ENCODE measurements at places on chromosomes 16 and 17.

GRCh38 chr17:4509401-4509800 is 10.7 kb downstream of the SPNS2 start:
- no peak for DNase-seq

- DNase-seq = no peak
Observed at GRCh38 chr17:28466521-28467048, 6.9 kb upstream of the SLC13A2 start.

GRCh38 chr17:42819939-42820535 is 4.0 kb downstream of the BECN1 start:
- peak; percentile 35 for DNase-seq

- DNase-seq = peak; percentile 81
Observed at GRCh38 chr17:57987581-57988300, at the start of gene VEZF1. VEZF1 (minus strand) TSS chr17:57988254; CDS start chr17:57988111, 143 bp downstream.

- peak; percentile 54 for DNase-seq
Observed at GRCh38 chr16:49023050-49023449, 258.6 kb downstream of the CBLN1 start.

DNA sequence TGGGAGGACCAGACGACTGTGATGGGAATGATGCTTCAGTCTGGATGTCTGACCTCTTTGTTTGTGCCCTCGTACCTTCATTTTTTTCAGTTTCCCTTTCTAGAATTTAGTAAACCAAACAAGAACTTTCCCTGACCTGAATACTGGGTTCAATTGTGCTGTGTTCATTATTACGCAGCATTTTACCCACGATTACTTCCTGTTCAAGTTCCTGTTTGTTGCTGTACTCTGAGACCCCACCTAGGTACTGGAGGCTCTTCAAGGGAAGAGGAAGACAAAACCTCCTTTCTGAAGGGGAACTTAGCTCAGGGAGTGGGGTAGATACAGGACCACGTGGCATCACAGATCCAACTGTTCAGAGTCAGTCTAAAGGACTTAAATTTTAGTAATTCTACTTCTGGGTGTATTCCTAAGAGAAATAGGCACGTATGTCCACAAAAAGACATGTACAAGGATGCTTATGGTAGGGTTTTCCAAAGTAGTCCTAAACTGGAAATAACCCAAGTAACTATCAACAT is 9.2 kb upstream of the PRKCB start:
- no peak for DNase-seq

- DNase-seq = no peak
Observed at GRCh38 chr17:56577190-56577842, 16.2 kb upstream of the NOG start.

DNA sequence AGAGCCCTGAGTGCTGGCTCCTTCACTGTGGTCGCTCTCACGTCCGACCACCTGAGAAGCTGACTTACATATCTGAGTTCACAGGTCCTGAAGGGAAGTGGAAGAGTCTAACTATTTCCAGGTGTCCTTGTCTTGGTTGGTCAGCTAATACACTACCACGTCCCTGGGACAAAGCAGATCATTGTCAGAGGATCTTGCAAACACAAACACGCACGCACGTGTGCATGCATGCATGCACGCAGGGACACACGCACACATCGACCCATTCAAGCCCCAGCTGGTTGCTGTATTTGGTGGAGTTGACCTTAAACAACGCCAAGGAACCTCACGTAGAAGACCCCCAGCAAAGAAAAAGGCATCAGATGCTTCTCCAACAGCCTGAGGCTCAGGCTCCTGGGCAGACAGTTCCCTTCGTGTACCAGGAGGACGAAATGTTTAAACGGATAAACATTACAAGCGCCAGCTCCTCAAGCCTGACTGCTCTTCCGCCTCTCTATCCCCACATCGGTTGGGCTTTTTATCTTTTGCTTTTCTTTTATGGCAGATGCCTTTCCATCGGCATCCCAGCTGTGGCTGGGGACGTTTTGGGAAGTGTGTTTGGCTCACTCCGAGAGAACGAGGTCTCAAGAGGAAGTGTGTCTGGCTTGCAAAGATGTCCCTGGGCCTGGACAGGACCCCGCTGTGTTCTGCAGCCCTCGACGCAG is 95.8 kb downstream of the TBC1D16 start:
- no peak for DNase-seq

GRCh38 chr16:46651305-46651704 is 30.1 kb upstream of the SHCBP1 start:
- DNase-seq = no peak
